Psoas muscle (tissue), 8 donors: ENCODE measurements at places on chromosomes 2 and 18. TPM values are rescaled to one million over a fixed set of nuclear protein-coding genes. Genes with fewer than 3 reads are reported as not detected.

OSGEPL1 gene
- 5.9 TPM for total RNA-seq

WNT10A gene
- not detected for total RNA-seq

ANKRD53 gene
- total RNA-seq: 0.15 TPM

SLC5A7 gene
- not detected for total RNA-seq

TDRD15 gene
- total RNA-seq: not detected

DPP10 gene
- not detected for total RNA-seq

TTR gene
- not detected for total RNA-seq

LRATD1 gene
- total RNA-seq: 0.42 TPM

NAPG gene
- total RNA-seq: 23.8 TPM

SCN3A gene
- total RNA-seq: 0.58 TPM

LRRTM1 gene
- 0.36 TPM for total RNA-seq

OR6B2 gene
- total RNA-seq: not detected

KCNS3 gene
- 5.8 TPM for total RNA-seq

TEX44 gene
- not detected for total RNA-seq

SERPINB12 gene
- total RNA-seq: not detected

ASIC4 gene
- 0.30 TPM for total RNA-seq

ZEB2 gene
- total RNA-seq: 45.3 TPM

ST6GAL2 gene
- total RNA-seq: not detected
